SK-N-SH (cell line): ENCODE measurements at places on chromosomes 5 and 9. TPM values are rescaled to one million over a fixed set of nuclear protein-coding genes. Genes with fewer than 3 reads are reported as not detected.

DNA sequence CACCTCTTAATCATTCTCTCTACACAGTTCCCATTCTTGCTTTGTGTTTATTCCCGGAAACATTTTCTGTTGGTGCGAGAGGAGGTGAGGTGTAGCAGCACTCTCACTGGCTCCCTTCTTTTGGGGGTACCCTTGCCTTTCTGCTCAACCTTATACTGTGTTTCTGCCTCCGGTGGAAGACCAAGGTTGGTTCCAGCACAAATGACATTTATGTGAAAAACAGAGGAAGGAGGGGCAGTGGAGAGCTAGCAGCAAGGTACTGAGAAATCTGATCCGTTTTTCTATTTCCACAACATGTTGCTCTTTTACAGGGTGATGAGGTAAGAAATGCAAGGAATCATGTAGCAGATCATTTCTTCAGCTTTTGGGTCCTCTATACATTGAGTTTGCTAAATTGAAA lies 648.0 kb upstream of the DMAC1 start:
- H3K36me3 ChIP-seq, result no peaks in the 10 kb centered on the region
- H3K4me1 ChIP-seq, result no peaks in the 10 kb centered on the region
- H3K4me3 ChIP-seq, result no peak overlapping the region
- H3K27ac ChIP-seq, result no peak overlapping the region
- DNase-seq, result no peak
- H3K27me3 ChIP-seq, result no peaks in the 10 kb centered on the region

DNA sequence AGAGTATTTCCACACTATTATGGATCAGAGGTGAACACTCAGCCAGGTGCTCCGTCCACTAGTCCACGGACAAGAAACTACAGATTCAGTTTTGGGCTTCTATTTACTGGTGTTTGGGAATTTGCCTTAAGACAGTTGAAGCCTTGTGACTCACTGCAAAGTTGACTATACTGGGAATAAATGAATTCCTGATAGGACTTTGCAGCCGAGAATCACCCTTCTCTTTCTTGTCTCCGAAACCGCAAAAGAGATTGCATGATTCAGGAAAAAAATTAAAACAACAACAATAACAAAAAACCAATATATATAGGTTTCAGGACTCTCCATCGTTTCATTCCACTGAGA lies 716 bp downstream of the TMEM171 start:
- no peaks in the 10 kb centered on the region for H3K27me3 ChIP-seq
- H3K4me1 ChIP-seq, result peaks cover 9% of the 10 kb centered on the region; the same call in 1 of the 2 replicates
- DNase-seq, result no peak
- peak overlapping the region; percentile 60 for H3K4me3 ChIP-seq
- H3K27ac ChIP-seq, result no peak overlapping the region
- H3K36me3 ChIP-seq, result peaks cover 4% of the 10 kb centered on the region; the same call in 1 of the 2 replicates

DNA sequence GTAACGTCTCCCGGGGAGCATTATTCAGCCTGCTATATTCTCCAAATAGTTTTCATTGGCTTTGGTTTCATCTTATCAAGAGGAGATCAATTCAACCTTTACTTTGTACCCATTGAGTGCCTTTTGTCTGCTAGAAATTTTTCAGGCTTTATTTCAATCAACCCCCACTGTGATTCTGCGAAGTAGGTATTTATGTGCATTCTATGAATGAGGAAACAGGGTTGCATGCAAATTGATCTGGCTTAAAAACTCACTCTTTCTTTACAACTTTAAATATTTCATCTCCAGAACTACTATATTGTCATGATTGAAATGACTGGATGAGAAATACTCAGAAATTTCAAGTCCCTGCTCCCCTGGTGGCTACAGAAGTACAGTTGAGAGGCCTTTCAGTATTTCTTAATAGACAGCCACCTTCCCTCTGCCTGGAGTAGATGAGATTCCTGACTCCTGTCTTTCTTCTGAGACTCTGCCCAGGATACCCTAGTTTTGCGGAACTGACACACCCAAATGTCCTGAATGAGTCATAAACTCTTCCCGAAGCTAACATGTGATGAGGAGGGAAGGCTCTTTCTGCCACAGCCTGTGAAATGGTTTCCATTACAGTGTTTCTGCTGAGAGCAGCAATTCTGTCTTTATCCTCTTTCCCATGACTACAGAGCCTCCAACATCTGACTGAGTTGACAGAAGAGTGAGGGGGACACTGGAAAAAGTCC lies 52.6 kb upstream of the TNC start:
- H3K4me1 ChIP-seq, result peaks cover 19% of the 10 kb centered on the region
- H3K4me3 ChIP-seq, result no peak overlapping the region
- H3K36me3 ChIP-seq, result no peaks in the 10 kb centered on the region

DNA sequence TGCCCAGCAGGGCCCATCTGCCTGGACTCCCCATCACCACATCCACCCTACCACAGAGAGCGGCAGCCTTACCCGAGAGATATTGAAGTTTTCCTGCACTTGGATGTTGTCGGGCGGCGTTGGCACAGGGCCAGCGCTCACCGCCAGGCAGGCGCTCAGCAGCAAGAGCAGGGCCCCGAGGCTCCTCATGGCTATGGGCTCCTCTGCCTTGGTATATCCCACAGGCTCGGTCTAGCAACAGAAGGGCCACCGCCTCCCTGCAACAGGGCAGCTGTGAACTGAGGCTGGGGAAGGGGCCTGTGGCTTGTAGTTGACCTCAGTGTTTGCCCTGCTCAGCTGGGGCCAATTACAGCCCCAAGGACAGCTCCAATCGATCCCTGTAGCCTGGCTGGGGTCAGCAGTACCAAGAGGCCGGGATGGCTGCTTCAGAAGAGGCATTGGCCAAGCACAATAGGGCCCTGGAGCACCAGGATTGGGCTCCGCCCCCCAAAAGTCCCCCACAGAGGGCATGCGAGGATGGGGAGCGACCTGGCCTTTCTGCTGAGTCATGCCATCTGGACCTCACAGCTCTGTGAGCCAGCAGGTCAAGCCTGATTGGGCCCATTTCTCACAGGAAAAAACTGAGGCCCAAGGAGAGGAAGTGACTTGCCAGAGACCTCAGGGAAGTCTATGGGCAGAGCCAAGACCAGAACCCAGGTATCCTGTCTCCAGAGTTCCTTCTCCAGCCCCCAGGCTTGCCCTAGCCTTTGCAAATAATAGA lies at the start of gene AMBP:
AMBP (minus strand) TSS at position 280 of the 760 bp plus-strand sequence; CDS start at position 189, 91 bp downstream.
- H3K27me3 ChIP-seq, result peaks cover 7% of the 10 kb centered on the region; the same call in 1 of the 2 replicates
- H3K4me1 ChIP-seq, result no peaks in the 10 kb centered on the region; the same call in 1 of the 2 replicates

The IGFBPL1 gene
- polyA plus RNA-seq, result 0.41 and 1.5 TPM in 2 replicates

DNA sequence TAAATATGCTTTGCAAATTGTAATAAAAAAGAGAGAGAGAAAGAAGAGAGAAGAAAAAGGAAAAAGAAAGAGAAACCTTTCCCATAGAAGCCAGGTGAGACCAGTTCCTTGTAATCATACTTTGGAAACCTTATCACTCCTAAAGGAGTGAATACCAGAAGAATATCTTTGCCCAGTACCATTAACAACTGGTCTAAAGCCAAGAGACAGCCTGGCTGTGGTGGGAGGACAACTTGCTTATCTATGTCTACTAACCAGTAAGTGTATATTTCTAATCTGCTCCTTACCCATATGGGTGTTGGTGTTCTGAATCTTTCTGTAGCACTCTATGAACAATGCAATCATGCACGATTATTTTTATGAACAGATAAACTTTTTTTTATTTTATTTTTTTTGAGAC lies 10.5 kb upstream of the TXN start:
- no peak overlapping the region for H3K27ac ChIP-seq
- no peaks in the 10 kb centered on the region for H3K27me3 ChIP-seq
- no peaks in the 10 kb centered on the region for H3K4me1 ChIP-seq
- DNase-seq, result no peak

- no peaks in the 10 kb centered on the region for H3K27me3 ChIP-seq
- DNase-seq, result no peak
- no peak overlapping the region; the same call in 1 of the 2 replicates for H3K4me3 ChIP-seq
- no peaks in the 10 kb centered on the region; the same call in 1 of the 2 replicates for H3K4me1 ChIP-seq
These were observed 47.9 kb upstream of the CTSL start for GRCh38 chr9:87677776-87678587.

The INSYN2B gene
- polyA plus RNA-seq, result 9.2 and 13.4 TPM in 2 replicates
